ENCODE measurements at places on chromosomes 5 and 9.

- peak; percentile 40 for DNase-seq
These were observed 52.8 kb downstream of the IRF1 start for GRCh38 chr5:132437604-132438266.

DNA sequence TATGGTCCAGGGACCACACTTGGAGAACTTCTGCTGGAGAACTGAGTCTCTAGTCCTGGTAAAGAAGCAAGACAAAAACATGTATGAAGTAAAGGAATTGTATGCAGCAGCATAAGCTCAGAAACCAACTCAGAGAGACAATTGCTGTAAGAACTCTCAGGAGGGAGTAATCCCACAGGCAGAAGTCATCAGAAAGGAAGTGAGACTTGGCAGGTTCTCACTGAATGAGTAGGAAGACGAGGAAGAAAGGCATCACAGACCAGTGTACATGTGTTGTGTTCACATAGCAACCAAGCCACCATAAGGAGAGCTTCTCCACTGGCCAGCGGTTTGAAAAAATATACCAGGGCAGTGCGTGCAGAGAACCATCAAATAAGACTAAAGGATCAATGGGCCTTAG lies 57.9 kb upstream of the FST start:
- no peak for DNase-seq

DNA sequence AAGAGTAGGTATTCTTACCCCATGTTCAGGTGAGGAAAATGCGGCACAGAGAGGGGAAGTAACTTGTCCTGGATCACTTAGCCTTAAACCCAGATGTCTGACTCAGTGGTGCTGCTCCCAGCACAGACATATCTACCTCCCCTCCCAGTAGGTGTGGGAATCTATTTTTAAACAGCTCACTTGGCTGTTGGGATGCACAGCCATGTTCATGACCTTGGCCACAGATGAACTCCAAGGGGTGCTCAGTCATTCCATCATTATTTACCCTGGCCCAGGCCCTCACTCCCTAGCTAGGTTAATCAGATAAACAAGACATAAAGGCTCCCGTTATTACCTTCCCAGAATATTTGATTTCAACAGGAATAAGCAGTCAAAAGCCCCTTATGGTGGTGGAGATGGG lies 88.4 kb upstream of the IQGAP2 start:
- DNase-seq: no peak

GRCh38 chr9:131658377-131659129 lies 81.3 kb downstream of the RAPGEF1 start:
- DNase-seq: no peak

DNA sequence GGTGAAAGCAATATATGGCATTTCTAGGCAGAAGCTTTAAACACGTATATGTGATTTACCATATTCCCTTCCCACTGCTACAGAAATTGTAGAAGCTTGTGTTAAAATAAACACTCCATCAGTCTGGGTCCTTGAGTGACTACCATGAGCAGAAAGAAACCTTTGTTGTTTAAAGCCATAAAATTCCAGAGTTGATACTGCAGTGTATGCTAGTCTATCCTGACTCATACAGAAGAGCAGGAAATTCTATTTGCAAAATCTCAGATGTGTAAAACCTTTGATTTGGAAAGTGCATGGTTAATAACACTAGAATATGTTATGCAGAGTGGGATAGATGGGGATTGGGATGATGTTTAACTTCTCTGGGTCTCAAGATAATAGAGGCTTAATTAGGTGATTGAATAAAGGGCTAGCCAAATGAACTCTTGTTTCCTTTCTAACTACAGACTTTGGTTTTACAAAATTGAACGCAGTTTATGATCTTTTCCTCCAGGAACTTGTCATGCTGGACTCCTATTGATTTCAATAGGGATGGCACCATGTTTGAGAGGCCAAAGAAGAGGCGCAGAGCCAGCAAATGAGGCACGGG lies 282.7 kb upstream of the VLDLR start:
- no peak for DNase-seq

DNA sequence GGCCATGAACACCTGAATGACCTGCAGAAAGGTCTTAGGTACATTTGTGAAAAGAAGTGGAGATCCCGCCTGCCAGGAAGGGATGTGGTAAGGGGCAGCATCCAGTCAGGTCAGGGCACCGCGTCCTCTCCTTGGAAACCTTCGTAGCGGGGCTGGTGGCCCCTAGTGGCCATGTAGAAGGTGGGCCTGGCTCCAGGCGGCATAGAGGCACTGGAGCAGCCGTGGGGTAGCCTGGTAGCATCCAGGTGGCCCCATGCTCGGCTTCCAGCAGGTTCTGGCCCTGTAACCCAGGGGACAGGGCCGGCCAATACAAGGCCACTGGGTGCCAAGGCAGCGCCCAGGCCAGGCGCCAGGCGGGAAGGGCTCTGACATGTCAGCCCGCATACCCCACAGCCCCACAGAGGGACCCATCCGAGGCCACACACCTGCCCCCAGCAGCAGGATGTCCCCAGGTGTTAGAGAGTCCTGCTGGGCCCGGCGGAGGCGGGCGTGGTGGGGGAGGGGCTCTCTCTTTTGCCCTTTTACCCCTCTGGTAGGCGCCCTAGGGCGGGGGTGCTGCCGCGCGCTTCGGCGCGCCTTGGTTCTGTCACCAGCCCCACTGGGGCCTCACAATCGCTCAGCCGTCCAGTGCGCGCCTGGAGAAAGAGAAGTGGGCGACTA lies 58.3 kb upstream of the SPATA31E1 start:
- no peak for DNase-seq

- DNase-seq: peak; percentile 2
These were observed 132.4 kb upstream of the EPB41L4A start for GRCh38 chr5:112551419-112552032.

DNA sequence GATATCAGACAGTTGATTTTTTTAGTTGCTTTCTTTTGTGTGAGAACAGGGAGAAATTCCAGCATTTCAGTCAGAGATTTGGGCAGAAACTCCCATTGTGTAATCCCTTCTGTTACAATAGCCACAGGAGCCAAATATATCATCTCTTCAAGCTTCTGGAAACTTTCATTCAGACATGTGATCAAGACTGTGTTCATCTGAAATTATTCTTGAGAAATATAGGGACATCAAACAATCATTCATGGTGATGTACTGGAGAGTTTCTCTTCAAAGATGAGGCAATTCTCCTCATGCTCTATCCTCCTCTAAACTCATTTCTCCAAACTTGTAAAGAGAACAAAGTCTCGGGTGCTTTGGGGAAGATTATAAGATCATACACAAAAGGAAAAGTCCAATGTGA lies 35.2 kb upstream of the CSNK1G3 start:
- DNase-seq: no peak

DNA sequence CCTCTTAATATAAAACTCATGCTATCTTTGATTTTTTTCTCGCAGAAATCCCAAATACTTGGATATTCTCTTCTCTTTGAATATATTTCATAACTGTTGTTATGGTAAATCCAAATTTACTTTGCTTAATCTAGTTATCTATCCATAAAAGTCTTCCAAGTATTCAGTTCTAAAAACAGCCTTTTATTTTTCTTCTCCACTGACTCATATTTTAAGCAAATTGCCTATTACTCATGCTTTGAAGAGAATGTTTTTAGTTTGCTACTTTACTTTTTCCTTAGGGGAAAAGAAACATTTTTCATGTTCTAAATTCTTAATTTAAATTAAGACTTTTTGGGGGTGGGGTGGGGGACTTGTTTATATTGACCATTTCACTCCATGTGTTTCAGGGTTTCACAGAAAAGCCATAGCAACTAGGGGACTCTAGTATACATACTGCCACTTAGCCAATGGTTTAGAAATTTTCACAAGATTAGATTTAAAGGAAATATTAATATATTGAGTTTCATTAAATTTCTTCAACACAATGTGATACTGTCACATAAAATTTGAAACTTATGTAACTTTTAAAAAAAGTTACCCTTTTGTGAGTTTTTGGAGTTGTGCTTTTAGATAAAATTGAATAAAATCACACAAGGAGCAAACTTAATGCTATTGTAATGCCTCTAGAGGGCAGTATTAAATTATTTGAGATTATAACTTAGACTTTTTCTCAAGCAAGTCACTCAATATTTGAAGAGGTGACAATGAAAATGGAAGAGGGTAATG lies 545.8 kb upstream of the ARRDC3 start:
- DNase-seq: no peak

GRCh38 chr5:157513182-157513581 lies 53.2 kb downstream of the NIPAL4 start:
- DNase-seq: no peak

- no peak for DNase-seq
These were observed 32.8 kb downstream of the TUT7 start for GRCh38 chr9:86321373-86321772.

DNA sequence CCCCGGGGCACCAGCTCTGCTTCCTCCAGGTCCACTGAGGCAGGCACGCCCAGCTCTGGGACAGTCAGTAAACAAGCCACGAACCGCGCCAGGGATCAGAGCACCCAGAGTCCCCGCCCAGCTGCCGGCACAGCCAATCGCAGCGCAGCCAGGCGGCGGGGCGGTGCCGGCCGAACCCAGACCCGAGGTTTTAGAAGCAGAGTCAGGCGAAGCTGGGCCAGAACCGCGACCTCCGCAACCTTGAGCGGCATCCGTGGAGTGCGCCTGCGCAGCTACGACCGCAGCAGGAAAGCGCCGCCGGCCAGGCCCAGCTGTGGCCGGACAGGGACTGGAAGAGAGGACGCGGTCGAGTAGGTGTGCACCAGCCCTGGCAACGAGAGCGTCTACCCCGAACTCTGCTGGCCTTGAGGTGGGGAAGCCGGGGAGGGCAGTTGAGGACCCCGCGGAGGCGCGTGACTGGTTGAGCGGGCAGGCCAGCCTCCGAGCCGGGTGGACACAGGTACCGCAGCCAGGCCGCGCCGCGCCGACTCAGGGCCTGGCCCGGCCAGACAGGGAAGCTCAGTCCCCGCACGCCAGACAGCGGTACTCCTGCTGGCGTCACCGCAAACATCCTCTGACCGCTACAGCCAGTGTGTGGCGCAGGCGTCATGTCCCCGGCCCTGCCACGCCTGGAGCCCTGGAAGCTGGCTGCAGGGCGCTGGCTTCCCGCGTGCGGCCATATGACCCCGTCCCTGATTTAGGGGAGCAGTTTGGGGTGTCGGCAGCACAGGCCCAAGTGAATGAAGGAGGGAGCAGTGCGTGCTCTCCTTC lies at the start of gene CTSL:
CTSL (plus strand) TSS at position 220 of the 810 bp plus-strand sequence. CDS start 1,485 bp downstream, outside the sequence.
- DNase-seq: peak; percentile 4

- DNase-seq: no peak
These were observed 83.5 kb upstream of the SEMA6A start for GRCh38 chr5:116658141-116658540.

- no peak for DNase-seq
These were observed 388.0 kb upstream of the ZNF608 start for GRCh38 chr5:125134216-125135081.

DNA sequence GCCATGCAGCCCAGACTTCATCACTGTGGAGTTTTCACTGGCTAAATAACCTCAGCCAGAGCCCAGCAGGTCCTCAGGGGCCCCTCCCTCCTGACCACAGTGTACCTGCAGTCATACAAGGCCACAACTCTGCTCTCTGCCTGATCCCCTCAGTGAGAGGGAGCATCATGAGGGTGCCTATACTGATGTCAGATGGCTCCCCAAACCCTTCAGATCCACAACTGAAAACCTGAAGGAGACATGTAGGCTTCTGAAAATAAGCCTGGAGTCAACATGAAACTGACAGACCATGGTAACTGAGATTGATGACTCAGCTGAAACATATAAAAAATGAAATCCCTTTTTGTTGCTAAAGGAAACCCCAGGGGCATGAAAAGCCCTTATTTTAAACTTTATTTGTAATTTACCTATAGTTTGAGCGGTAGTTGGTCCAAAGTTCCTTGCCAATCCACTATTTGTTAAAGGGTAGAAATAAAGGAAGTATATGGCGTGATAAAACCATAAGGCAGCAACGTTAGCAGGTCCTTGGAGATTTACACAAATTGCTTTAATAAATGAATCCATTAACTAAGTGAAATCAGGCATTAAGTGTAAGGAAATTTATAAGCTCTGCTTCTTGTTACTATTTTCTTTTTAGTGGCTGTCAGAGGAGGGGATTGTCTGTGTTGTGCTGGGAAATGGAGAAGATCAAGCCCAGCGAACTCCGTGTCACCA lies 68.3 kb downstream of the FGF1 start:
- DNase-seq: no peak

- no peak for DNase-seq
These were observed 108.6 kb upstream of the TMEM161B start for GRCh38 chr5:88377240-88377639.

DNA sequence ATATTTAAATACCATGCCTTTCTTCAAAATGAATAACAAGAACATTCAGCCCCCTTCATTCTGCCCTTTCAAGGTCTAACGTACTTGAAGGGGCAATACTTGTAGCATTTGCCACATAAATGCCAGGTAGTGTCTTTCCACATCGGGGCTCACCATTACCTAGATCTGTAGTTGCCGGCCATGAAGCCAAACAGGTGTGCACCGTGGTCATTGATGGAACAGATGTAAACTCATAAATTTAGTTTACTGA lies 193.0 kb downstream of the CD180 start:
- no peak for DNase-seq

DNA sequence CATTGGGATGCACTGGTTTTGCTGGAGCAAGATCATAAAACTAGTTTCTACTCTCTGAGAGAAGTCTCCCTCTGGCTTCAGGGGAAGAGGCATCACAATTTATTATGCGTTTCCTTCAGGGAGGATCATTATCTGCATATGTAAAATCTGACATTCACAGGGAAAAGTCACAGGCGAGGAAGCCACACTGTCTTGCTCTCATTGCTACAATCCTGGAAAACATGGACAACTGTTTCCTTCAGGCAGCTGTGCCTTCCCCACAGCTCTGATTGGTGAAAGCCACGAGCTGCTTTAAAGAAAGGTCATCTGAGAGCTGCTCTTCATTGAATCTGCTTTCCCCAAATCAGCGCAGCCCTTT lies 397.8 kb downstream of the MED10 start:
- DNase-seq: no peak

DNA sequence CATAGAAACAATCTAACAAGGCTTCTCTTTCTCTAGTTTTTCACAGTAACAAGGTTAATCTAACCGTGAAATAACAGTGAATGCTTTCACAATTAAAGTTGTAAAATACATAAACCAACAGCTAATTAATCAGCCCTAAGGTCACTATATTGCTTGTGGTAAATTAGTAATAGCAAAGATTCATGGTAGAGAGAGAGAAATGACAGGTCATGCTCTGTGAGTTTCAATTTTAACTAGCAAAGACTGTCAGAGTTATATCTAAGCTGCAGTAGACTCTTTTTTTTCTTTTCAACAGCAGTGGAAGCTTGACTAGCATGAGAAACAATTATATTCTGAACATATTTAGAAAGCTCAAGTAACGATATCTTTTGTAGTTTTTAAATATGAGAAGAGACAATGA lies 1068.0 kb downstream of the MAT2B start:
- no peak for DNase-seq

DNA sequence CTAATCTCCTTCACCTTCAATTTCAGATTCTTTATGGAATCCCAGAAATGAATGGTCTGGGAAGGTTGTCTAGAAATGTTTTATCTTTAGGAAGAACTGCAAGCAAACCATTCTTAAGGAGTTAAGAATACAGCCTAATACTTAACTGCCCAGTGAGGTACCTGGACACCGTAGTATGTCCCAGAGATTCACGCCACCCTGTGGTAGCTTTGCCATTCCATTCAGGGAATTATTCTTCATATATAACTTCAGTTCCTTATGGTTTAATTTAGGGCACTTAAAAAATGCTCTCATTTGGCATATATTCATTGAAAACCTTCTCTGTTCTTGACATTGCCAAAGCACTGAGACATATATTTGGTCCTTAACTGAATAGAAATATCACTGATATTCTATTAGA lies 49.7 kb downstream of the ACTBL2 start:
- no peak for DNase-seq

Data from T-helper 22 cell (primary cell).